H9 (cell line): ENCODE measurements at places on chromosomes 2 and 18. TPM values are rescaled to one million over a fixed set of nuclear protein-coding genes. Genes with fewer than 3 reads are reported as not detected.

- no peak overlapping the region for H3K4me3 ChIP-seq
- H3K36me3 ChIP-seq: no peaks in the 10 kb centered on the region
- no peaks in the 10 kb centered on the region for H3K4me1 ChIP-seq
Observed at GRCh38 chr2:231914077-231914690, 12.0 kb downstream of the NPPC start.

- H3K4me3 ChIP-seq: no peak overlapping the region
- no peaks in the 10 kb centered on the region for H3K27me3 ChIP-seq
- no peak overlapping the region for H3K27ac ChIP-seq
- H3K4me1 ChIP-seq: peaks cover 3% of the 10 kb centered on the region; the same call in 1 of the 2 replicates
Observed at GRCh38 chr2:205474741-205475415, 207.4 kb upstream of the NRP2 start.

DNA sequence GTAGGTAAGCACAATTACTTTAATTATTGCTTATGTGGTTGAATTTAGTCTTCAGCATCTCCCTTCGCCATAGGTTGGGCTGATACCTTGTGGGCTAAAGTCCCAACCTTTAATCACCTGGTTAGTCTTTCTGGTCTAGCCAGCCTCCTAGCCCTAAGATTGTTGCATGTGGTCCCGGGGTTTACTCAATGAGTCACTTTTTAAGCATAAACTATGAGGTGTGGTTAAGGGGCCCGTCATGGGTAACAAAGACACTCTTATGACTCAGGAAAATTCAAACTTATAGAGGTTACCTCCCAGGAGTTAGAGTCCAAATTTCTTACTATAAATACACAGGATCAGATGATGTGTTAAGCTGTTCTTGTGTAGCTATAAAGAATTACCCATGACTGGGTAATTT lies 841.6 kb downstream of the TRIB2 start:
- no peak overlapping the region for H3K27ac ChIP-seq
- no peaks in the 10 kb centered on the region for H3K4me1 ChIP-seq
- no peaks in the 10 kb centered on the region for H3K36me3 ChIP-seq
- no peak overlapping the region for H3K4me3 ChIP-seq
- H3K27me3 ChIP-seq: no peaks in the 10 kb centered on the region

DNA sequence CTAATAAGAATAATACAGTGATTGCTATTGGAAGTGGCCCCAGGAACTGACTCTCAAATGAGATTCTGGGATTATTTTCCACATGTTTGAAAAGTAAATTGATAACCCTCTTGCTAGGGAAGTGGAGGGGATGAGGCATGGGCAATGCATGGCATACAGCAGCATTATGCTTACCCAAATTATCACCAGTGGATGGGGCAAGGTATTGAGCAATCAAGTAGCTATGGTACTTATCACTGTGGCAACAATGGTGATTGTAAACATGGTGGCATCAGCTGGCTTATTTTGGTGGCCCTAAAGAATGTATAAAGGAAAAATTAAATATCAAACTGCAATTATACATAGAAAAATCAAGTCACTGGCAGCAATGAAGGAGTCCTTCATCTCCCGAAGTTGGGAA lies 155.1 kb downstream of the FIGN start:
- H3K27ac ChIP-seq: no peak overlapping the region
- H3K27me3 ChIP-seq: no peaks in the 10 kb centered on the region
- DNase-seq: no peak
- no peaks in the 10 kb centered on the region for H3K4me1 ChIP-seq

- no peaks in the 10 kb centered on the region; the same call in 2 of the 3 replicates for H3K36me3 ChIP-seq
- H3K4me3 ChIP-seq: no peak overlapping the region
- H3K27me3 ChIP-seq: no peaks in the 10 kb centered on the region
- no peak overlapping the region for H3K27ac ChIP-seq
- H3K4me1 ChIP-seq: no peaks in the 10 kb centered on the region
Observed at GRCh38 chr18:58321986-58322385, 278.0 kb downstream of the NEDD4L start.

The PARD6G gene
- total RNA-seq: 11.2 and 12.0 TPM in 2 replicates

The PAX8 gene
- total RNA-seq: not detected in 2 replicates

The CREG2 gene
- total RNA-seq: 0.77 and 1.2 TPM in 2 replicates
